ENCODE measurements at places on chromosomes 4 and X.
A peak's percentile ranks its signal among the peaks of the same experiment; 100 is the strongest.

DNA sequence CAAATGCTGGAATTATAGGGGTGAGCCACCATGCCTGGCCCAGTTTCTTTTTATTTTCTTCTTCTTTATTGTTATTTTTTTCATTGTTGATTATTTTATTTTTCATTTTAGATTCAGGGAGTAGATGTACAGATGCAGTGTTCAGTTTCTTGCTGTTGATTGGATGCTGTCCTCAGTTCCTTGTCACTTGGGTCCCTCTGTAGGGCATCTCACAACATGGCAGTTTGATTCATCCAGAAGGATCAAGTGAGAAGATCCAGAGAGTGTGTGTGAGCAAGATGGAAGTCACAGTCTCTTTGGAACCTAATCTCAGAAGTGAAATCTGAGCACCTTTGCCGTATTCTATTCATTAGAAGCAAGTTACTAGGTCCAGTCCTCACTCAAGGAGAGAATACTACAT lies 20.9 kb downstream of the HMGB3 start:
- DNase-seq = no peak

GRCh38 chr4:45693746-45694145 lies 430.1 kb downstream of the GABRG1 start:
- DNase-seq = no peak

DNA sequence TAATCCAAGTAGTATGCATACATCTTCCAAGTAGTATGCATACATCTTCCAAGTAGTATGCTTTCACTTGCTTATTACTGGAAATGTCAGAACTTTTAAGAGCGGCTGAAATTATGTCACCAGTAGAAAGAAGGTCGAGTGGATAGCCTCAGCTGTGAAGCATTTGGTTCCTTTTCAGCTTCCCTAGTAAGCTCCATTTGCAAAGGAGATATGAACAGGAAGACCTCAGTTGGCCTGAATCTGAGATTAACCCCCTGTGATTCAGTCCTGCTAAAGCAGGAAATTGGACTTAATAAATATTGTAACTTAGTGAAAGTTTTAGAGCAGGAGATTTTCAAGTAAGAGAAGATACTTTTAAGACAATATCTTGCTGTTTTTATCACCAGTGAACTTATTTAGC lies 48.1 kb downstream of the PCDH7 start:
- DNase-seq = no peak

DNA sequence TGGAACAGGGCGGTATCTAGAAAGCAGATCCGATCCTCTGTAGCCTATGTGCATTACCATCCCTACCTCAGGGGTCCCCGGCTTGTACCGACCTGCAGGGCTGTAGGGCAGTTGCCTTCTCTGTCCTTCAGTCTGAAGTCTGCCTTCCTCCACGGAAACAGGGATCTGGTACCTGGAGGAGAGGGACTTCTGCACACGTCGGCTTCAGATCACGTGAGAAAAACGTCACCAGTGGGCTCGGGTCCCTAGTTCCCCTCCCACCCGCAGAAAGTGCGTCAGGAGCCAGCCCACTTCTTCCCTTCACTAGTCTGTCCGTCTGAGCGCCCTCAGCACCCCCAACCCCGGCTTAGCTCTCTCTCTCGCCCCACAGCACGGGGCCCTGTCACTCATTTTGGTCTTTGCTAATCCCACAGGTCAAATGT lies at the start of gene TCEAL5:
TSS of gene TCEAL5 (minus strand) at position 170 of the 422 bp plus-strand sequence. CDS start 2,187 bp downstream, outside the sequence.
- no peak for DNase-seq

DNA sequence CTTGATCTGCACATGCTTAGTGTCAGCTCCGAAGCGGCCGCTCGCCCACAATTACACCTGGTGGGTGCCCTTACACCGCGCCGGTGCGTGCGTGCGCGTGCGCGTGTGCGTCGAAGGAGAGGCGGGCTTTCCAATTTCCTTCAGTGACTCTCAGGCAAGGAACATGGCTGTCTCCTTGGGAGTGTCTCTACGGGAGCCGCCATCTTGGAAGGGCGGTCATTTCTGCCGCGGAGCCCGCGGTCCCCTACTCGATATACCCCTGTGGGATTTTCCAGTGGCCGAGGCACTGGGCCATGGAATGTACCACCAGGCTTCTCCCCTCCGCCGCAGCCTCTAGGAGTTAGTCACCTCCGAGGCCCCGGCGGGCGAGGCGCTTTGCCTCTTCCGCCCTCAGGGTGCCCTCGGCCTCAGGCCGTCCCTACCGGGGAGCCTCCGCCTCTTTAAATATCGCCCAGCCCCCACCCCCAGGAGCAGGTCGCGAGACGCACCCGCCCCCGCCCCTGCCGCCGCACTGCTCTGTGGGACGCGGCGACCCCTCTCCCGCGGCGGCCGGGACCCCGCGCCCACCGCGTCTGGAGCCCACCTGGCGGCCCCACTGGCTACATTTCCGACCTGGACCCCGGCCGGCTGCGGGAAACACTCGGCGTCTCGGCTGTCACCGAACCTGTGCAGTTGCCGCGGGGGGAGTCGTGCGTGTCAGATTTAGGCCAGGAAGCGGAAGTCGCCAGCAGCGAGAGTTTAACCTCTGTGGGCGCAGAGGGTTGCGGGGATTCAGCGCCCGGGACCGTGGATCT lies at the start of gene ZNF41:
TSS of gene ZNF41 (minus strand) at position 711 of the 794 bp plus-strand sequence. CDS start 15,741 bp downstream, outside the sequence.
- peak; percentile 63 for DNase-seq

- DNase-seq = no peak
Observed at GRCh38 chrX:14573161-14573560, 43.8 kb downstream of the GLRA2 start.

DNA sequence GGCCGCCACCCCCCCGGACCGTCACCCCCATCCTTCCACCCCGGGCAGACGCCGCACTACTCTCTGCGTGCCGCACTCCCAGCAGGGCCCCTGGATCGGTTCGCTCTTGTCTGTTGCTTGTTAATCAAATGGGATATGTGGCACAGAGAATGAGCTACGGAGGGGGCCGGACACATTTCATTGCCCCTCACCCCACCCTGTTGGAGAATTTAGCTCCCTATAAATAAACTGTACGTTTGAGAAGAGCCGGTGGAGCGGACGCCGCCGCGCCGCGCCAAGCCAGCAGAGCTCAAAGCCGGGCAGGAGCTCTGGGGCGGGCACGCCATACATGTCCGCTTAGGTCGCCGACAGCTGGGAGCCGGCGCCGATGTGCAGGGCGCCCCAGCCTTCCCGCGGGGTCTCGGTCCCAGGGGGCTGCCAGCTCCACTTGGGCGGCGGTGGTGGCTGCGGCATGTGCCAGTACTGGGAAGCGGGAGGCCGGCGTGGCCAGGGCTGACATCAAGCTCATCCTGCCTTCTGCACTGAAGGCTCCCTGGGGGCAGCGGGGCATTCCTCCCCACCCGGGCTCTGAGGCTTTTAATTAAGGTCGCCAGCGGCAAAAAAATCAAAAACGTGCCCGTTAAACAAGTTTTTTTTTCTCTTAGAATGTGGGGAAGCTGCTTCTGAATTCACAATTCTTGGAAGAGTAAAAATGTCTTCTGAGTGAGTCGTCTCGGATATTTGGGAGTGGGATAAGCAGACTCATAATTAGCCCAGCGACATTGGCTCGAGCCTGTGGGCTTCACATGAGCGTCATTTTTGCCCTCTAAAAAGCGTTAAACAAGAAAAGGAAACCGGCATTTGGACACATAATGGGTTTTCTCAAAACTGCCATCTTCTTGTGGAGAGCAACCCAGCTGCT lies 1.1 kb upstream of the PCDH19 start:
- peak; percentile 71 for DNase-seq

DNA sequence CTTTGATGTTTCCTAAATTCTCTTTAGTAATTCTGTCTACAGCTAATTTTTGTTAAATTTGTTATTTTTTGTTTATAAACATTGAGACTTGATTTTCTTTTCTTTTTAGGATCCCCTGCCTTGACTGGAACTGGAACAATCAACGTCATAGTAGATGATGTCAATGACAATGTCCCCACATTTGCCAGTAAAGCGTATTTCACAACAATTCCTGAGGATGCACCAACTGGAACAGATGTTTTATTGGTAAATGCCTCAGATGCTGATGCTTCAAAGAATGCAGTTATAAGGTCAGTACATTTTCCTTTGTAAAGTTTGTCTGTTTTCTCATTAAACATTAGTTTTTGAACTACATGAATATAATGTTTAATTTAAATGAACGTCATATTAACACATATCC lies 119.4 kb downstream of the FAT4 start:
- no peak for DNase-seq

DNA sequence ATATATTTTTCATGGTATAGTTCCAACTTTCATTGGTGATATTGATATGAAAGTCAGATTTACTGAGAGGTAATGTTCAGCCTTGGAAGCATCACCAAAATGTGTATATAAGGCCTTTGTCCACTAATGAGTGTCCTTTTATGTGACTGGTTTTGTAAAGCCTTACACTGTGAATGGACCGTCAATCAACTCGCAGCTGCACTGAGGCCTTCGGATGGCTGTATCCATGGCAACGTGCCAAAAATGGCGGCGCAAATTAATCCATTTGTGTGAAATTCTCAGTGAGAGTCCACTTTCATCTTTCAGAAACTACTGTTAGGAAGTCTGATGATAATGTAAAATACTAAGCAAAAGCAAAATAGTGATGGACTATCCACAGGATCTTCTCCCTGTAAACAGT lies 131.7 kb downstream of the SPCS3 start:
- peak; percentile 16 for DNase-seq

GRCh38 chrX:43655151-43656004 lies 721 bp upstream of the MAOA start:
- peak; percentile 47 for DNase-seq

DNA sequence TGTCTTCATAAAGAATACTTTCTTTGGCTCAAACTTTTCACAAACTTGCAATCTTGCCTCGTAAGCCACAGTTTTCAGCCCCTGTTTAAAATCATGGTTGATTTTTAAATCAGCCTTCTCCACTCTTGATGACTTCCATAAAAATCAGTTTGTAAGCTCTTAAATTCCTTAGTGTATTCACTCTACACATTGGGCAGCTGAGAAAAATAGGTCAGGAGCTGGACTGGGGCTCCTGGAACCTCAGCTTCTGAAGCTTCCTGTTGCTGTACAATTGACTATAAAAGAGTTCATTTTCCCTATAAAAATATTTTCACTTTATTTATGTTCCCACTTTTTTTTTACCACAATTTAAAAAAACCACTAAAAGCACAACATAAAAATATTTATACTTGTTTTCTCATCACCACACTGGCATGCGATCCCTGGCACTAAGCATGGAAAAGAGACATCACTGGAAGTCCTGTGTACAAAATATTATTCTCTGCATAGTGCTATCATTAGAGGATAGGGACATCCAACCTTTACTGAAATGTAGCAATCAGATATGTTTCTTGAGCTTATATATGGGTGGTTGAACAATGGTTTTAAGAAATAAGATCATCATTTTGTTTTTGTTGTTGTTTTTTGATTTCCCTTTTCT lies 345.7 kb downstream of the FBXO8 start:
- no peak for DNase-seq

DNA sequence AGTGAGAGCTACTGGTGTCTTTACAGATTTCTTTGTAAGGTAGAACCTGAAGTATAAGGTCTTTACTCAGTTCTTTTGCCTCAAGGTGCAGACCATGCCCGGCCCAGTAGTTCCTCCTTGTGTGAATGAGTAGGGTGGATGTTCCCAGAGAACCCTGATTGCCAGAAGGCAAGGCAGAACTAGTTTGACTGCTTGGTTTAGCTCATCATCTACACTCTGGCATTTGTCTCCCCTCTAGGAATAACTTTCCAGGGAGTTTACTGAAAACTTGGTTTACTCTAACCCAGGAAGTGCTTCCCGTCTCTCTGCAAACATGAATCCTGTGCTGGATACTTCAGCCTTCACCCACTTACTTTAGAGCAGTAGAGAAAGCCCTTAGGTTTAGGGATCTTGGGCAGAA lies 29.1 kb downstream of the MCUB start:
- no peak for DNase-seq

DNA sequence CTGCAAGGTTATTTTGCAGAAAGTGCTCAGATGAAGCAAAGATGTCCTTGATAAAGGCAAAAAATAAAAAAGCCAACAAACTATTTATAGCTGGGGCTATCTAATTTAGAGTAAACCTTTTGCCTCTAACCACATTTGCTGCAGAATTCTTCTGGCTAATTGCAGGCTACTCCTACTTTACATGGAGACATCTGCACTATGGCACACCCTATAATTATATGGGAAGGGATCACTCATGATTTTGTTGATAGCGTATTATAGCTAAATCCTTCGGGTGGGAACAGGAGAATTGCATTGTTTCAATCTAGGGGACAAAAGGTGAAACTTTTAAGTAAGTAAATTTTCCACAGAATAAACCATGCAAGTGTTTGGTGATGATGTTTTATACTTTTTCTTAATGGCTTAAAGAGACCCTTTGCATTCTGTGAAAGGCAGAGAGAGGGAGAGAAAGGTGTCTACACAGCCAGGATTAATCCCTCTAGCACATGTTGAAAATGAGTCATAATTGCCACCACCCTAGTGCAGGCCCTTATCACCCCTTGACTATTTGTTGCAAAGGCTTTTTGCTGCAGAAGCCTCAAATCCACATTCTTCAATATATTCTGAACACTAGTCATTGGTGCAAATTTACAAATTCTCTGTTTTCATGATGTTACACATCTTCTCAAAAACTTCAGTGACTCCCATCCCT lies 221.3 kb upstream of the BMP3 start:
- no peak for DNase-seq

DNA sequence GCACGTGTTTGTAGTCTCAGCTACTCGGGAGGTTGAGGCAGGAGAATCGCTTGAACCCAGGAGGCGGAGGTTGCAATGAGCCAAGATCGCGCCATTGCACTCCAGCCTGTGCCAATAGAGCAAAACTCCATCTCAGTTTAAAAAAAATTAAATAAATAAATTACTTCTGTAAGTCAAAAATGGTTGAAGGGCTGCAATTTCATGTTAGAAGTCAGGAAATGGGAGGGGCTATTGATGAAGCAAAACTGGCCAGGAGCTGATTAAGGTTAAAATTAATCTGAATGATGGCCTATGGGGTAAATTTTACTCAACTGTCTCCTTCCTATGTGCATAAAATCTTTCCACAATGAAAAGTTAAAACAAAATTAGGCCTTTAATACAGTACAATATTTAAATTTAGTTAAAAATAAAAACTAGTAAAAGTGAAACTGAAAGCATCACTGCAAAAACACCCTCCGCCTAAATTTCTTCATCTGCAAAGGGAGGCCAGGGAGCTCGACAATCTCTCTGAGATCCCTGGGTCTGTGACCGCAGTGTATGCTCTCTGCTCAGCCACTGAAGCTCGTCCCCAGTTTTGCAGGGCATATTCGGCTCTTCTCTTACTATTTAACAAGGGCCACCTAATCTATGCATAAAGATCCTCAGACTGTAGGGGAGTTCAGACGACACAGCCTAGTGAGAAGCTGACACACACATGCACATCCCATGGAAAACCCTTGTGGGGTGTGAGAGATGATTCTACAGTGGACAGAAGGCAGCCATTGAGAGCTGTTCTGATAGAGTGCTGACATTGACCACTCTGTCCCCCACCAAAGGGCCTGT lies 57.2 kb downstream of the IRF2 start:
- DNase-seq = no peak
